ENCODE measurements at places on chromosomes 3 and 15.

- DNase-seq, result no peak
These were observed 1087.4 kb downstream of the AGBL1 start for GRCh38 chr15:87167055-87167454.

DNA sequence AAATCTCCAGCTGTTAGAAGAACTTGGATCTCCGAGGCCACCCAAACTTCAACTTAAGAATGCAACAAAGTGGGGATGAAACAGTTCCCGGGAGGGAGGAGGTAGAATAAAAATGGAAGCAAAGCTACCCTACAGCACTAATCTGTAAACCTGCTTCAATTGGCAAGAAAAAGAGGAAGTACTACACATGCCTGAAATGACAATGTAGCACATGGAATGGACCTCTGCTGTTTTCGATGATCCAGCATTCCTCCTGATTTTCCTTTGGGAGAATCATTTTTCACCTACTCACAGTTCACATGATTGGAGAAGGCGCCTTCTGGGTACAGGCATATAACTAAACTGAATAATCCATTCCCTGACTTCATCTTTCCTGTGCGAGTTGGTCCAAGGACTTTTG, 1081.5 kb downstream of the FHIT start:
- no peak for DNase-seq

DNA sequence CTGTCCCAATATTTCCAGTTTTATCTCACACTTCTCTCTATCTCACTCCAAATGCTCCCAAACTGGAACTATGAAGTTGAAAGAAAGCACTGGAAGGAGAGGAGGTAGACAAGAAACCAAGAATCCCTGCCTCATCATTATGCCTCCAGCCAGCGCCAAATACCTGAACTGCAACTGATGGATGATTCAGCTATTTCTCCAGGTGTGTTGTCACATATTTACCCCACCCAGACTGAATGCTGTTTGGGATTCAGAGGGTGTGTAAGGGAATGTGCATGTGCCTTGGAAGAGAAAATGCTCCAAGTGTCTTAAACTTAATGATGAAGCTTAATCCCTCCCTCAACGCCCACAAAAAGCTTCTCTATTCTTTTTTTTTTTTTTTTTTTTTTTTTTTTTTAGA, 269.5 kb upstream of the ATP11B start:
- no peak for DNase-seq

GRCh38 chr15:75823860-75824613, 19.2 kb upstream of the UBE2Q2 start:
- DNase-seq, result no peak

- DNase-seq, result no peak
These were observed 1.6 kb upstream of the RNU6-1 start for GRCh38 chr15:67841513-67841762.

DNA sequence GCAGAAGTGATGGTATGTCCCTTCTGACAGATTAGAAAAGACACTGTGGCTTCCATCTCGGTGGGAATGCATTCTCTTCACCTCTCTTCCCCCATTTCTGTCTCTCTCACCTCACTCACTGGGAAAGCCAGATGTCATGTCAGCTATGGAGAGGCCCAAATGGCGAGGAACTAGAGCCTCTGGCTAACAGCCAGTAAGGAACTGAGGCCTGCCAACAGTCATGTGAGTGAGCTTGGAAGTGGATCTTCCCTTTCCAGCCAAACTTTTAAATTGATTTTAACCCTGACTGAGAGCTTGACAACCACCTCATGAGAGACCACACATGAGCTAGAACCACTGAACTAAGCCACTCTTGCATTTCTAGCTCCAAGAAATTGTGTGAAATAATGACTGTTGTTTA, 35.2 kb upstream of the CDAN1 start:
- no peak for DNase-seq

DNA sequence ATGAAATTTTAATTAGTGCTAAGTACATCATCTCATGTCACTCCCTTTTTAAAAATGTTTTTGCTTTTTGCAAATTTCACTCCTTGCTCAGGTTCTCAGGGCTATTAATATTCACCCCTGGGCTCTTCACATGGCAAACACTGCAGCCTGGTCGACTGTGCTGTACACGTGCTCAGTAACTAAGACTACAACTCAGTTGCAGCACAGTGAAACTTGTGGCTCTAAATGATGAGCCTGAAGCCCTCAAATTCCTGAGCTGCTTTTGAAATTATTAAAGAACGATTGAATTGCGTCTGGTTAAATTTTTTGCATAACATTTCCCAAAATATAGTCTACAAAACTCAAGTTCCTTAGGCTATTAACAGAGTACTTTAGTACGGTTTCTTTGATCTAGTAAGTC, 159.3 kb upstream of the C2CD4B start:
- DNase-seq, result no peak

DNA sequence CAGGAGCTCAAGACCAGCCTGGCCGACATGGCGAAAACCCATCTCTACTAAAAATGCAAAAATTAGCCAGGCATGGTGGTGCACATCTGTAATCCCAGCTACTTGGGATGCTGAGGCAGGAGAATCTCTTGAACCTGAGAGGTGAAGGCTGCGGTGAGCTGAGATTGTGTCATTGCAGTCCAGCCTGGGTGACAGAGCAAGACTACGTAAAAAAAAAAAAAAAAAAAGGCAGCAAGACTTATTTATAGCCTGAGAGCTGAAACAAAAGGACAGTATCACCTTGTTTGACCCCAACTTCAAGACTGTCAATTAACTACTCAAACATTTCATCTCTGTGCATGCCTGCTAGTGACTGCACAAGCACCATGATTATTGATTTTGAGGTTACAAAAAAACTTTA, 478.9 kb upstream of the GBE1 start:
- DNase-seq, result no peak

GRCh38 chr15:85570336-85570735, 189.9 kb downstream of the AKAP13 start:
- DNase-seq, result no peak

DNA sequence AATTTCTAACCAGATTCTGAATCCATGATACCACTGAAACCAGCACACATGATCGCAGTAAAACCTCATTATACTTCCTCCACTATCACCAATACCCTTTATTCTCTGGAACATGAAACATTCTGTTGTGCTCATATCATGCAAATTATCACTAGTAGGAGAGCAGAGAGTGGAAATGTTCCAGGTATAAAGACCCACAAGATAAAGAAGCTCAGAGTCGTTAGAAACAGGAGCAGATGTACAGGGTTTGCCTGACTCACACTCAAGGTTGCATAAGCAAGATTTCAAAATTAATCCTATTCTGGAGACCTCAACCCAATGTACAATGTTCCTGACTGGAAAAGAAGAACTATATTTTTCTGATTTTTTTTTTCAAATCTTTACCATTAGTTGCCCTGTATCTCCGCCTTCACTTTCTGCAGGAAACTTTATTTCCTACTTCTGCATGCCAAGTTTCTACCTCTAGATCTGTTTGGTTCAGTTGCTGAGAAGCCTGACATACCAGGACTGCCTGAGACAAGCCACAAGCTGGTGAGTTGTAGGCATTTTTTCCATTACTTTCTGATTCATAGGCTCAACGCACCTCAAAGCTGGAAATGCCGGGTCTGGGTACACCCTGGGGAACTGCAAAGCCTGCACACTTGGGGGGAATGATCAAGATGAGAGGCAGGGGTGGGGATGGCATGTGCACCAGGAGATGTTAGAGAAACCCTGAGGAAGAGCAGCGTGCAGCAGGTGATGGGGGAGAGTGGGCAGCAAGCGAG, at the start of gene CCR2:
TSS of gene CCR2 (plus strand) at position 465 of the 764 bp plus-strand sequence. CDS start 3,417 bp downstream, outside the sequence.
- no peak for DNase-seq

DNA sequence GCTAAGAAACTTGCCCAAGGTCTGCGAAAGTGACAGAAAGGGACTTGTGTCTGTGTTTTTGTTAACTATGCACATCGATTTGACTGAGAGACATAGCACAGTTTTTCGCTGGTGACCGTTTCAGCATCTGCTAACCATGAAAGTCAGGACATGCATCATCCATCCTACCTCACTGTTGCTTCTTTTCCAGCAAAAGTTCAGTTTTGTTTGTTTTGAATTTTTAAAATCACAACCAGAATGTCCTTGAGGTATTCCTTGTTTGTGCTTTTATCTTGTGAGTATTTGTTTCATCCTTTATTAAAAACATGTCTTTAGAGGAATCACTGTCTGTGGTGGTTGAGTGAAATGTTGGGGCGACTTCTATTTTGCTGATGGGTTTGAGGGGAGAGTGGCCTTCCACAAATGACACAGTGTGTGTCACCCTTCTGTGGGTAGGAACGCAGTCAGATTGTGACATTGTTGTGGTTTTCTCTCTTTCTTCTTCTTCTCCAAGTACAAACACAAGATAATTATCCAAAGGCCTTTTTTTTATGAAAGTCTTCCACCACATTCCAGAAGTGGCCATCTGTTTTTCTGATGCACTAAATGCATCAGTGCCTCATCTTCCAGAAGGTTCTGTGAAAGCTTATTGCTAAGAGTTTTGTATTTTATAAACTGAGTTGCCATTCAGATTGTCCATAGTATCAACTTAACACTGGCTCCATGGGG, 214.4 kb upstream of the NR2E3 start:
- no peak for DNase-seq

DNA sequence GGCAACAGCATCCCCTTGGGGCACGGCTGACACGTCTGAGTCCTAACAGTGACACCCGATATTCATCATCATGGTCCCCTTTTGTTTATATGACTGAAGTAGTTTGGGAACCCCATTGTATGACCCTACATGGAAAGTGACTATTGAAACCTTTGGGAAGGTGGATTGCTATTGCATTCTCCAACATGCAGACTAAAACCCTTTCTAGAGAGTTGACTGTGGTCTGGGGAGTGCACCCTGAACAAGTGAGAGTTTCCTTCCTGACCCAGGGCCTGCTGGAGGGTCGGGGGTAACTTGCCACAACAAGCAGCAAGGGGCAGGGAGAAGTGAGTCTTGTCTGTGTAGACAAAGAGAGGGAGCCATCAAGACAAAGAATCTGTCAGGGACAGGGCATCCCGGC, 54.4 kb downstream of the ISG20 start:
- DNase-seq, result no peak

GRCh38 chr15:73908822-73909122, 17.5 kb upstream of the LOXL1 start:
- no peak for DNase-seq

DNA sequence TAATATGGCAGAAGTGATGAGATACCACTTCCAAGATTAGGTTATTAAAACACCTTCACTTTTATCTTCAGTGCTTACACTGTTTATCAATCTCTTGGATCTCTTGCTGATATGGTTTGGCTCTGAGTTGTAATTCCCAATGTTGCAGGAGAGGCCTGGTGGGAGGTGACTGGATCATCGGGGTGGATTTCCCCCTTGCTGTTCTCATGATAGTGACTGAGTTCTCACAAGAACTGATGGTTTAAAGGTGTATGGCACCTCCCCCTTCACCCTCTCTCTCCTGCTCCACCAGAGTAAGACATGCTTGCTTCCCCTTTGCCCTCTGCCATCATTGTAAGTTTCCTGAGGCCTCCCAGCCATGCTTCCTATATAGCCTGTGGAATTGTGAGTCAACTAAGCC, 11.8 kb downstream of the GOLIM4 start:
- no peak for DNase-seq

DNA sequence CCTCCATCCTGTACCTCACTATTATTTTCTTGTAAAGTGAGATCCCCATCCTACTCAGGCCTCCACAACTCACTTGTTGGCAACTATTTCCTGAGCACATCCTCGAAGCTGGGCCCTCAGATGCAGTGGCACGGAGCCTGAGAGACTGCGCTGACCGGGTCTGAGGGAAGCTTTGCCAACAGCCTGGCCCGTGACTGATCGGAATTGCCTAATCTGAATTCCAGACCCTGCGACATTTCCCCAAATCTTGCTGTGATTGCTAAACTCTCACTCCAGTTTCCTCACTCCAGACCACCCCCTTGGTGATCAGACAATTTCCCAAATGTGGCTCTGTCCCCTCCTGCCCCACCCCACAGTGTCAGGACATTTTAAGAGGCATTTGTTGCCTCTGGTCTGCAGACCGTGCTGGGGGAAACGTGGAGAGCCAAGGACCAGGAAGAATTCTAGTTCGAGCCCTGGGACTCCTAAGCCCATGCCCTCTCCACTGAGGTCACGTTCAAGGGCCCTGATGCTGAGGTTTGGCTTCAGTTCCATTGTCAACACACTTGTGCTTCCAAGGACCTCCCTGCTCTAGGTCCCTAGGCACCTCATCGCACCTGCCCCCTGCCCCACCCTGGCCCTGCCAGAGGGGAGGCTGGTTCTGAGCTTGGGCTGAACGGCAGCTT, 22.8 kb downstream of the KLHL25 start:
- DNase-seq, result no peak

DNA sequence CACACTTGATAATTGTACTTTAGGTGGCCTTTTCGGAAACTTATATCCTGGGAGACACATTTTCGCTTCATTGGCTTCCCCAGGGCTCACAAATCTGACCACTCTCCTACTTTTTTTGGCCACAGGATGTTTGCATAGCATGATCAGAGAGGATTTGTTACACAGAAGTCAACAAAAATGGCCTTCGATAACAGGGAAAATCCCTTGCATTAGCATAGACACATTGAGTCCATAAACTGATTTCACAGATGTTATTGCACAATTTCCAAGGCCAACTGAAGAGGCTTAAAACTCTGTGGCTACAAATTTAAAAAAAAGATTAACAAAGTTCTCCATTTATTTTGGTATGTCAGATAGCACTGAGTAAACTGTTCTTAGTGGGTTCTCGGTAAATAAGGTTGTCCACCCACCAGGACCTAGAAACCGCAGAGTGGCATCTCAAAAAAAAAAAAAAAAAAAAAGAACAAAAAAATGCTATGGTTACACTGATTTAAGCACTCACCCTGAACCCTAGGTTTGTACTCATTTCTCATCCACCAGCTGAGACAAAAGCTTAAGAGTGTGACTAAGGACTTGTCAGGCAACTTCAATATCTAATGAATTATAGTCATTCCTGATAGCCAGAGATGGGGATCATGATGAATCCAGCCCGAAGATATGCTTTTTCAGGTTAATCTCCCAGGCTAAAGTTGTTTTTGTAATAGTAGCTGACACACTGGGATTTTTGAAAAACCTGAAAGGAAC, 188.9 kb upstream of the SYNPR start:
- no peak for DNase-seq

GRCh38 chr15:72835294-72835890, 51.8 kb upstream of the ADPGK start:
- no peak for DNase-seq

GRCh38 chr15:69478259-69478781, 25.7 kb downstream of the RPLP1 start:
- DNase-seq, result peak; percentile 75

DNA sequence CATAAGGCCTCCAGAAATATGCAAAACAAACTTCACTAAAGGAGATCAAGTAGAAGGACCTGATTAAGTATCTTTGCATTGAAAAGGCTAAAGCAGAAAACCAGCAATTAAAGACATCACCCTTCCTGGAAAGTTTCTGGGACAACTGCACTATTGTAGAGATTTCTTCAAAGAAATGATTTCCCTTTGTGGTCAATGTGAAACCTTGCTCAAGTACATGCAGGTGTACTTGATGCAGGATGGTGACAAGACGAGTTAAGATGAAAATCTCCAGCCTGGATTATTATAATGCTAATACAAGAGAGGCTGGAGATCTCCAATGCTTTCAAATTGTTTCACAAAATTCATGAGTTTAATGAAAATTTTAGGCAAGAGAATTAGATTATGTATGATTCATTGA, 208.4 kb downstream of the TIGIT start:
- no peak for DNase-seq

All from neural crest cell (in vitro differentiated cells).